ENCODE measurements at places on chromosomes 16 and 17.

DNA sequence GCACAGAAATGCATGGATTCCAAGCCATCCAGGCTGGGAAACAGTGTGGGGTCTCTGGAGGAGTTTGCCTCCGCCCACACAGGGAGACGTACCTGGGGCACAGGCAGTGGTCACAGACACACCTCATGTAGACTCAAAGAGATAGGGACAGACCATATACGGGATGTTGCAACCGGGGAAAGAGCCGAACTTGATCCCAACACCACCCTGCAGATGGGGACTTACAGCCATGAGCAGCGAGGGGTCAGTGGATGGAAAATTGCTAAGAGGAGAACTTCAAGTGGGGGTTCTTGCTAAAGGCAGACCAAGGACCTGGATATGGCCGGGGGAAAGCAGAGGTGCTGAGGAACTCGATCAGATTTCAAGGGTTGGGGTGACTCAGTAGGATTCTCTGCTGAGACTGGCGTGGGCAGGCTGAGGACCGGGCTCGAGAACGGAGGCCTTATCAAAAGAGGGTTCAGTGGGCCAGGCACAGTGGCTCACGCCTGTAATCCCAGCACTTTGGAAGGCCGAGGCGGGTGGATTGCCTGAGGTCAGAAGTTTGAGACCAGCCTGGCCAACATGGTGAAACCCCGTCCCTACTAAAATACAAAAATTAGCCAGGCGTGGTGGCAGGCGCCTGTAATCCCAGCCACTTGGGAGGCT, 12.0 kb upstream of the DNAH17 start:
- no peak for DNase-seq

GRCh38 chr16:58421059-58421458, 28.8 kb downstream of the GINS3 start:
- DNase-seq: no peak

GRCh38 chr17:77457572-77458201, 316.9 kb downstream of the SEC14L1 start:
- no peak for DNase-seq

DNA sequence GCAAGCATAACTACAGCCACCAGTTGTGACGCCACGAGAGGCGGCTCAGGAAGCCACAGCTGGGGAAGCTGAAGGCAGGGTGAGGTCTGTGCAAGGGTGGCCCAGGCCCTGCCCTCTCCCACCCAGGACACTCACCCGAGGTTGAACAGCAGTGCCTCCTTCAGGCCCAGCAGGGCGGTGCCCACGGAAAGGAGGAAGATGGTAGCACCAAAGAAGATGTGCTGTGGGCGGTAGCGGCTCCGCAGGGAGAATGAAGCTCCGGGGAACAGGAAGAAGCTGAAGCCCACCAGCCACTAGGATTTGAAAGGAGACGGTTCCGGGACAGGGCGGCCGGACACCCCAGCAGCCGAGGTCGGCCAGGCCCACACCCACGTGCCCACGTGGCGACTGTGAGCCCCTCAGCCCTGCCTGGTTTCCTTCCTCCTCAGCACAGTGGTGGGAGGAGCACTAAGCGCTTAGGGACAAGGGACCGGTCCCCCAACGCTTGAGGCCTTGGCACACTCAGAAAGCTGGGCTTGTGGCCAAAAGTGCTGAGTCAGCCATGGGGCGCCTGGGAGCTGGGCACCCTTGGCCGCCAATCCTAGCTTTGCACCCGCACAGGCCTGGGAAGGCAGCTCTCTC, 11.0 kb downstream of the CYB561 start:
- DNase-seq: no peak

GRCh38 chr17:31593806-31594205, 202.3 kb downstream of the RAB11FIP4 start:
- no peak for DNase-seq

DNA sequence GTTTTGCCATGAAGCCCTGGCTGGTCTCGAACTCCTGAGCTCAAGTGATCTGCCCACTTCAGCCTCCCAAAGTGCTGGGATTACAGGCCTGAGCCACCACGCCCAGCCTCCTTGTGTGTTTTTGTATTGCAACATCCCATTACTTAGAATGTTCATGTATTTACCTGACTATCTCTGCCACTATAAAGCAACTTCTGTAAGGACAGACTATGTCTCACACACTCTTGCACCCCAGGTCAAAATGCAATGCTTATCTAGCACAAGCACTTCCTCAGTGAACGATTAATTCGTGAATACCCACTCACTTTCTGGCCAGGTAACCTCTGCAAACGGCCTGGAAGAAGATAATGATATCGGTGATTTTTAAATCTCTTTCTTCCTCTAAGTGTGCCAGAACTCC, 82.6 kb downstream of the NDEL1 start:
- no peak for DNase-seq

- DNase-seq: no peak
These were observed 2.4 kb downstream of the CACNG4 start for GRCh38 chr17:66966704-66967418.

DNA sequence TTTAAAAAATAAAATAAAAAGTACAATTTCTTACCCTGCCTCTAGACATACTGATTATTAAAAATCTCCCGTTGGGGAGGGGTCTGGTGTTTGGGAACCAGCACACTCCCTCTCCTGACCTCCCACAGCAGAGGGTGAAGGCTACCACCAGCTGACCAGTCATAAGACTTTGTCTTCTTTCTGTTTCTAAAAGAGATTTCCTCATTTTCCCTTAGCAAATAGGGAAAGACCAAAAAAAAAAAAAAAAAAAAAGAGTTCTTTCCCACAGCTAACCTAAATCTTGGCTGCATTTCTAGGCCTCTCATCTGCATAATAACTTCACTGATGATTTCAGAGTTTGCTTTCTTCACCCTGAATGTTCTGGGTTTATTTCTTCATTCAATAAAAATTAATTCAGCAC, 30.3 kb downstream of the CDK5RAP3 start:
- DNase-seq: no peak

DNA sequence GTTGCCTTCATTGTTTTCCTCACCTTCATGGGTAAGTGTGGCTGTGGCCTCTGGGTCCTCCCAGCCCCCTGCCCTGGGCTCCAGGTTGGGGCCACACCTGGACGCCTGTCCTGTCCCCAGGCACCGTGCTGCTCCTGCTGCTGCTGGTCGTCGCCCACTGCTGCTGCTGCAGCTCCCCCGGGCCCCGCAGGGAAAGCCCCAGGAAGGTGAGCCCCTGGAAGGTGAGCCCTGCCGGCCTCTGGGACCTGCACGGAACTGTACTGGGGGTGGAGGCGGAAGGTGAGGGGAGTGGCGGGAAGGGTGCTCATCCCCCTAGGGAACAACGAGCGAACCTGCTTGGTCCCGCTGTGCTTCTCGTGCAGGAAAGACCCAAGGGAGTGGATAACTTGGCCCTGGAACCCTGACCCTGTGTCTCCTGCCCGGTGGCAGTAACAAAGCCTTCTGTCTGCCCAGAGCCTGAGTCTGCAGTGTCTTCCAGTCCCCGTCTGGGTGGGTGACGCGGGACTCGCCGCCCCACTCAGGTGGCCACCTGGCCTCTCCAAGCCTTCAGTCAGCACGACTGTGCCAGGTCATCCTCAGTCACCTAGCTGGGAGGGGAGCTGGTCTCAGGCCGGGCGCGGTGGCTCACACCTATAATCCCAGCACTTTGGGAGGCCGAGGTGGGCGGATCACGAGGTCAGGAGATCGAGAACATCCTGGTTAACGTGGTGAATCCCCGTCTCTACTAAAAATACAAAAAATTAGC, 831 bp downstream of the SMIM22 start:
- DNase-seq: no peak

GRCh38 chr16:58128181-58128631, 975 bp downstream of the CFAP20 start:
- no peak for DNase-seq

DNA sequence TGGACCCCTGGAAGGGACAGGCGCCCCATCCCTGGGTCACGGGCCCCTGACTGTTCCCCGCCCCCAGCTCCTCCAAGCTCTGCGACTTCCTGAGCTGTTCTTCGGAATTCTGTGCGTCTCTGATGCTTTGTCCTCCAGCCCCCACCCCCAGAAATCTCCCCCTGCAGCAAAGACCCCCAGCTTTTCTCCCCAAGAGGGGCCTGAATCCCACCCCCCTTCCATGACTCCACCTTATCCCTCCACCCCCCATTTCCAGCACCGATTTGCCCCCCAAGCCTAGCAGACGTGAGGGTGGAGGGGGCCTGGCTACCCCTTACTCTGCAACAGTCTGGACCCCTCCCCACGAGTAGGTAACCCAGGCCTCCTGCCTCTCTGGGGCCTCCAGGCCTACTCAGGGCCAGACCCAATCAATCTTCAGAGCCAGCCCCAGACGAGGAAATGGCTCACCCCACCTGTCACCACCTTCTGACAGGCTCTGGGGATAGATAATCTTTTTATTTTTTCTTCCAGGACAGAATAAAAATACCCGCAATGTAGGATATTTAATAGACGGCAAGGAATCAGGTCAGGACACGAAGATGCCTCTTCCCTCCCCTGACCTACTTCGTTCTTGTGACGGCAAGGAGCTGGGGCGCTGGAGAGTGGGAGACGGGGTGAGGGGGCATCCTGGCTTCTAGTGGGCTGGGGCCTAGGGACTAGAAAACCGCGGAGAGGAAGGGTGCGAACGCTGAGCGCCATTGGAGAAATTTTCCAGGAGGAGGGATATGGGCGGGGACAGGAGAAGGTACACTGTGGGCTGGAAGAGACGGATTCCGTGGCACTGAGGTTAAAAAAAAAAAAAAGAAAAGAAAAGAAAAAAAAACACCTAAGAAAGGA, 744 bp upstream of the PLXDC1 start:
- no peak for DNase-seq

DNA sequence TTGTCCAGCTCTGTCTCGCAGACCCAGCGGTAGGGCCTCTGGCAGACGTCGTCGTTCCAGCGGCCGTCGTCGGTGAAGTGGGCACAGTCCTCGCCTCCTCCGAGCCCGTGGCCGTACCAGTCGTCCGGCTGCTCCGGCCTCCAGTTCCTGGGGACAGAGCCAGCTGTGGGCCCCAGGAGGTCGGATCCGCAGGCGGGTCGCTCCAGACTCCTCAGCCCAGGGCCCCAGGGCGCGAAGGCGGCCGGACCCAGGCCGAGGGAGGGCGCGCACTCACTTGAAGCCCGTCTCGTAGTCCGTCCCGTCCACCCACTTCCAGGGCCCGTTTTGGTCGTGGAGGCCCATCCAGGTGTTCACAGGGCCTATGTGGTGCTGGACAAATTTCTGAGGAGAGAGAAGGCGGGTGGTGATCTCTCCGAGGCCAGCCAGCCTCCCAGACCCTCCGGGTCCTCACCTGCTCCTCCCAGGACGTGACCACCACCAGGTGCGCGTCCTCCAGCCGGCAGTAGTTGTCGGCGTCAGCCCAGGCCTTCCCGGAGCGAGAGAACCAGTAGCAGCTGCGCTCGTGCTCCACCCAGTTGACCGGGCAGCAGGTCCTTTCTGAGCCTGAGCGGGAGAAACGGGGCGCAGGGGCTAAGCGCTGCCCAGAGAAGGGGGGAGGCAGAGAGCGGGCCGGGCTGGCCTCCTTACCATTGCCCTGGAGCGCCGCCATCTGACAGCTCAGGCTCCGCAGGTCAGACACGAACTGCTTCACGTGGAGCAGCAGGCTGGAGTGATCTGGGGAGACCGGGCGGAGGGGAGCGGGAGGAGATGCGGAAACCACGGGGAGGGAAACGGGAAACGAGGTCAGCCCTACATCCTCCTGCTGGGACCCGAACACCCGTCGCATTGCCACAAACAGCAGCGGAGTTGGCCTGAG, 5.2 kb downstream of the ASGR1 start:
- DNase-seq: no peak

DNA sequence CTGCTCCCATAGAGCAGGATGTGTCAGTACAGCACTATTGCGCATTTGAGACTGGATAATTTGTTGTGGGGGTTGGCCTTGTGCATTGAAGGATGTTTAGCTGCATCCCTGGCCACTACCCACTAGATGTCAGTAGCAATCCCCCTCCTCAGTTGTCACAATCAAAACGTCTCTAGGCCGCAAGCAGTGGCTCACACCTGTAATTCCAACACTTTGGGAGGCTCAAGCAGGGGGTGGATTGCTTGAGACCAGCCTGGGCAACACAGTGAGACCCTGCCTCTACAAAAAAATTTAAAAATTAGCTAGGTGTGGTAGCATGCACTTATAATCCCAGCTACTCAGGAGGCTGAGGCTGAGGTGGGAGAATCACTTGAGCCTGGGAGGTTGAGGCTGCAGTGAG, 48.4 kb downstream of the CENPV start:
- no peak for DNase-seq

- DNase-seq: no peak
These were observed 78.6 kb downstream of the RBFOX3 start for GRCh38 chr17:79532107-79532790.

GRCh38 chr17:63338272-63338671, 107.8 kb downstream of the CYB561 start:
- no peak for DNase-seq

DNA sequence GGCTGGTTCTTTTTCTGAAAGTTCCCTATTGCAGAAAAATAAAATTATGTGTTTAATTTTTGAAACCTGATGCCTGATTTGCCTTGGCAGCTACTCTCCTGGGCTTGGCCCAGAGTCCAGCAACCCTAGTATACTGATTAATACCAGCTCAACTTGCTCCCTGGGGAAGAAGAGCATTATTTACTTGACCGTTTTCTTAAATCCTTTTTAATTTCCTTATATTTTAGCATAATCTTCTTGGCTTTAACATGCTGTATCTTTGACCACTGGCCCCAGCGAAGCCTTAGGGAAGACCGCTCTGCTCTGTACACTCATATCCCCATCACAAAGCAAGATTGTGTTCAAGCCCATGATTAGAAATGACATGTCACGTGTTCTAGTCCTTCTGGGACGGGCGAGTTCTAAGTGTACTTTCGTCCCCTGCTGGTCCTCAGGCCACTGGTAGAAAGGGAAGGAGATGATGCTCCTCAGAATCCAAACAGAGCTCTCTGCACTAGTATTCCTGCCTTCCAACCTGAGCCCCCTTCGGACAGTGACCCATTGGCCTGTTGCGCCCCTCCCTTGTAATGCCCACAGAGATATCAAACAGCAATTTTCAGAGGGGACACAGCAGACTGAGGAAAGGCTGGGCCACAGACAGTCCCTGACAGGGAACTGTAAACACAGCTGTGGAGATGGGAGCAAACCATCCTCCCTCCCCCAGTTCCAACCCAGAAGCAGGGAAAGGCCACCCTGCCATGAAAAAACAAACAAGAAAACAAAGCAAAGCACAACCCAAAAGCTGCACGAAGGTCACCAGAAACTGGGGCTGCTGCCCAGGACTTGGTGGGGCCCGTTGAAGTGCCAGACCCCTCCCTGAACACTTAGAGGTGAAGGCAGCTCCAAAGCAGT, 4.3 kb upstream of the EZH1 start:
- DNase-seq: no peak

DNA sequence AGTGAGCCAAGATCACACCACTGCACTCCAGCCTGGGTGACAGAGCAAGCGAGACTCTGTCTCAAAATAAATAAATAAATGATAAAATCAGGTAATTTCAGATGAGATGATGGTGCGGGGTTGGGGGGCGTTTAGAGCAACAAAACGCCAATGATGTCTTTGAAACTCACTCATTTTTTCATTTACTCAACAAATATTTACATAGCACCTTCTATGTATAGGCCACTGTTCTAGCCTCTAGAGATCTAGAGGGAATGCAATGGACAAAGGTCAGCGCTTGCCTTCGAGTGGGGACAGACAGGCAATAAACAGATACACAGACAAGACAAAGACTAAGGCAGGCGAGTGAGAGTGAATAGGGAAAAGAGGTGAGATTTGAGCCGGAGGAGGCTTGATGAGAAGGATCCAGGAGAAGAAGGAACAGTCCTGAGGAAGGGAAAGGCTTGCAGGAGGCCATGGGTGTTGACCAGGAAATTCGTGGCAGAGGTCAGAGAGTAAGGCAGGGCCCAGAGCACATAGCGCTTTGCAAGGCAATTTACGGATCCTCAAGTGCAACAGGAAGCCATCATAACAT, 14.1 kb downstream of the ALDH3A1 start:
- no peak for DNase-seq

Data from esophagus muscularis mucosa (tissue), 4 donors.